Karpas-422 (cell line): ENCODE measurements at places on chromosomes 11 and 22.

GRCh38 chr11:22703591-22703990 is 37.2 kb downstream of the GAS2 start:
- DNase-seq, result no peak

GRCh38 chr11:130427581-130428315 is 661 bp downstream of the ADAMTS8 start:
- no peak for DNase-seq

- no peak for DNase-seq
Measured at GRCh38 chr11:20177136-20177535, 16.9 kb upstream of the DBX1 start.

DNA sequence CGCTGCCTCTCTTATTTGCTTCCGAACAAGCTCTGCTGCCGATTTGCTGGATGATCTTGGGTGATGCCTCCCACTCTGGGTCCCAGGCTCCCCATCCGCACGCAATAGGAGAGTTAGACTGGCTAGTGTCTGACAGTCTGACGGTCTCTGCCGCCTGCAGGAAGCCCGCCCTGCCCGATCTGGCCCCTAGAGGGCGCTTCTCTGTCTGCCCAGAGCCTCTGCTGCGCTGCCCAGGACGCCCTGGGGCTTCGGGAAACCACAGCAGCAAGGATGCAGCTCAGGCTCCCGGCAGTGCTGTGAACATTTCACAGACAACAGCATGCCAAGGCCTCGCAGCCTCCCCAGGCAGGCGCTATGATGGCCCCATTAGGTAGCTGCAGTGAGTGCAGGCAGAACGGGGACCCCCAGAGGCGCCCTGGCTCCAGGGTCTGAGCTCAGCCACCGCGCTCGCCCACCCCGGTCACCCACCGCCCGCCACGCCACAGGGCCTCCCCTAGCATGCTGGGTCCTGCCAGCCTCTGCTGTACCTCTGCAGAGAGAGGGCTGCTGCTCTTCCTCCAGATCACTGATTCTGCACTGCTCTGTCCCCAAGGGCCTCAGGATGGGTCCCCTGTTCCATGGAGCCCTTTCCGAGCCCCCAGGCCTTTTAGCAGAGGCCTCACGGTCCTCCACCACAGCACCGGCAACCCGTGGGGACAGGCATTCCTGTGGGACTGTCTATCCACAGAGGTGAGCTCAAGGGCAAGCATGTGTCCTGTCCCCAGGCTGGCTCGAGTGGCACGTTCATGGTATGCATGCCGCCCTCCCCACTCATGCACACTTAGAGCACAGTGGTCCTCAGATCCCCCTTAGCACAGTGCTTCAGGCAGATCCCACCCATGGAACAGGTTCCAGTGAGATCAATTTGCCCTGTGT is 4.3 kb upstream of the BAIAP2L2 start:
- peak; percentile 92 for DNase-seq

DNA sequence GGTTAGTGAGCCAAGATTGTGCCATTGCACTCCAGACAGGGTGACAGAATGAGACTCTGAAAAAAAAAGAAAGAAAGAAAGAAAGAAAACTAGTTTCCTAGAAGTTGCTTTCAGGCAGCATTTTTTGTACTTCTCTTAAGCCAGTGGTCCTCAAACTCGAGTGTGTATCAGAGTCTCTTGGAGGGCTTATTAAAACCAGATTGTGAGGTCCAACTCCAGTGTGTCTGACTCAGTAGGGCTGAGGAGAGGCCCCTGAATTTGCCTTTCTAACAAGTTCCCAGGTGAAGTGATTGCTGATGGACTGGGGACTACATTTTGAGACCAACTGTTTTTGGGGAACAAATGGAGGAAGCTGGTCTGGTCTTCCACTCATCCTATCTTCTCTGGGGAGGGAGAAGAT is 57.5 kb upstream of the VSTM5 start:
- no peak for DNase-seq

DNA sequence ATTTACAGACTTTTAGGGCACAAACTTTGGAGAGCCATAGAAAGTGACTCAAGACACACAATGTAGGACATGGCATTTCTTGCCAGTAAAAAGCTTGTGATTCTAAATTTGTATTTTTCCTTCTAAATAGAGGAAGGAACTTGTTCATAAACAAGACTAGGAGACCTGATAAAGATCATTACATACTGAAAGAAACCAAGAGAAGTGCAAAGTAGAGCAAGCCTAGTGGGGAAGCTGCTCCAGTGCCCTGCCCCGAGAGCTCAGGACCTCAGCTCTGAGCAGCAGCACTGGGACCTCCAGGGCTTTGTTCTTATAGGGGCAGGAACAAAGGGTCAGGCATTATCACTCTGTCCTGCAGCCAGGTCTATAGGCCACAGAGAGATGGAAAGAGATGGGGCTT is 7.2 kb downstream of the IRAG1 start:
- no peak for DNase-seq

DNA sequence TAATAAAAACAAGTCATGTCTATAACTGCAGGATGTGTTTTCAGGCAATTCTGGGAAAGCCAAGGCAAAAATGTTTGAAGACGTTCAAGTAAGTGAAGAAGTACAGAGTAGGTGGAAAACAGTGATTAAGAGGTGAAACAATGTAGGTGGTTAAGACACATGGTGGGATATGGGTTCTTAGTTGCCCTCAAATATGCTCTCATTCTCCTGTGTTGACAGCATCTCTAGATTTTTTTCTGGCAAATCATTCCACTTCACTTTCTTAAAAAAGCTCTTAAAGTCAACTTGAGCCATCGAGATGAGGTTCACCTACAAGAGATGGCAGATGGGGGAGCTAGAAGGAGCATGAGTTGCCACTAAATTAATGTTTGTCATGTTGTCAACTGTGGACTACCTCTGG is 1041.0 kb upstream of the CNTN5 start:
- no peak for DNase-seq

- DNase-seq, result peak; percentile 90
Measured at GRCh38 chr22:20857838-20858614, 585 bp downstream of the PI4KA start.

GRCh38 chr11:96035740-96036078 is 111.8 kb upstream of the MTMR2 start:
- no peak for DNase-seq

DNA sequence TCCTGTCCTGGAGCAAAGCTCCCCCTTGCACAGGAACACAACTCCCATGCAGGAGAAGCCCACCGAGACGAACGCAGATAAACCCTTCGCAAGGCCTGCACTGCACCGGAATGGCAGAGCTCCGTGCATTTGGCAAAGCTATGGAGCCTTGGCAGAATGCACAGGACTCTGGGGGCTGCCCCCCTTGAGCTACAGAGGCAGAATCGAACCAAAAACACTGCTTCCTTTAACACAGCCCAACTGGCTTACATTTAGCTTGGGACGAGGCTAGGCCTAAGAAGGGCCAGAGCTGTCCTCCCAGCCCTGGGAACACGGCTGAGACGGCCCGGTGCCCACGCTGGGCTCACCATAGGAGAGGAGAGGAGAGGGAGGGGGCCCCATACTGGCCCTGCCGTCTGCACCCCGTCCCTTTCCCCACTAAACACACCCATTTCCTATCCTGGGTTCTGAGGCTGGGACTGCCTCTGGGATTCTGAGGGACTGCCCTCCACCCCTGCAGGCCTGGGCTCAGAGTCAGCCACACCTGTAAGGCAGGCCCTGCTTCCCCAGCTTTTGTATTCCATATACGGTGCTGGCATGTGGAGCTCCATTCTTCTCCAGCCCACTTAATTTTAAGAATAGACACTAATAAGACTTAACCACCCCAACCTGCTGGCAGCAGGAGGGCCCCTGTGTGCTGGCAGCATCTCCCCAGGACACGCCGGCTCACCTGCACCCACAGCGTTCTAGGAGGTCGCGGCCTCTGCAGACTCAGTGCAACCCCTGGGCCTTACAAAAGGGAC is 32.9 kb downstream of the PPM1F start:
- no peak for DNase-seq

DNA sequence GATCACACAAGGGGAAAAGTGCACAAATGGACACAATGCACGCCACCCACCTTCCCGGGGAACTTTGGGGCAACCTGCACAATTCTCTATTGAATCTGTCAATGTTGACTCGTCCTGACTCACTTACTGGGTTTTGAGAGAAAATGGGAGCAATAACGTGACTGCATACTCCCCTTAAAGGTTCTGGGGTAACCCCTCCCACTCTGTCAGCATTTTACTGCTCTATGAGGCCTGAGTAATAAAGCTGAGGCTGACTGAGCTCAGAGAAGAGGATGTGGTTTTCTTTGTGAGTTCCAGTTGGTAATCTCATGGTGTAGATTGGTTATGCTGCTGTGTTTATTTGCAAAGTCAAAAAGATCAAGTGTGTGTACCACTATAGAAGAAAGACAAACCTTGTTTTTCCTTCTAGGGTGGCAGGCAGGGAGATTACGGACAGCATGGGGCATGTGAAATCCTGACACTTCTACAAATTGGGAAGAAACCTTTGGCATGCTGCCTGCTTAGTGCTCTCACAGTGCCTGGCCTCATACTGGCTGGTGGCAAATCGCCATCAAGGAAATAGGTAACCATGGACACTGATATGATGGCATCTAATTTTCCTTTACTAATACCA is 16.1 kb upstream of the APOA1 start:
- DNase-seq, result no peak

GRCh38 chr11:11211888-11212287 is 141.2 kb downstream of the CSNK2A3 start:
- DNase-seq, result no peak

GRCh38 chr11:17250561-17251350 is 25.8 kb upstream of the NUCB2 start:
- DNase-seq, result no peak

- DNase-seq, result peak; percentile 74
Measured at GRCh38 chr11:6705905-6706535, 22.9 kb upstream of the MRPL17 start.

- no peak for DNase-seq
Measured at GRCh38 chr11:698493-699115, 3.0 kb downstream of the TMEM80 start.

GRCh38 chr11:42772886-42773285 is 538.9 kb upstream of the API5 start:
- no peak for DNase-seq

GRCh38 chr22:19730655-19731360 is 7.5 kb downstream of the GP1BB start:
- DNase-seq, result peak; percentile 93

- no peak for DNase-seq
Measured at GRCh38 chr11:134275534-134276395, at the start of gene GLB1L3. Gene GLB1L3, plus strand, starts transcription at chr11:134276379. Its CDS starts 362 bp downstream, at chr11:134276741.

- no peak for DNase-seq
Measured at GRCh38 chr11:59555601-59556114, 44.3 kb downstream of the OR4D9 start.

GRCh38 chr22:46707305-46707704 is 30.7 kb downstream of the CERK start:
- no peak for DNase-seq

GRCh38 chr11:17021511-17021910 is 7.3 kb upstream of the PLEKHA7 start:
- no peak for DNase-seq

GRCh38 chr11:6249770-6250555 is 9.7 kb upstream of the CCKBR start:
- DNase-seq, result no peak

- no peak for DNase-seq
Measured at GRCh38 chr22:46482056-46482675, 55.3 kb downstream of the CELSR1 start.

DNA sequence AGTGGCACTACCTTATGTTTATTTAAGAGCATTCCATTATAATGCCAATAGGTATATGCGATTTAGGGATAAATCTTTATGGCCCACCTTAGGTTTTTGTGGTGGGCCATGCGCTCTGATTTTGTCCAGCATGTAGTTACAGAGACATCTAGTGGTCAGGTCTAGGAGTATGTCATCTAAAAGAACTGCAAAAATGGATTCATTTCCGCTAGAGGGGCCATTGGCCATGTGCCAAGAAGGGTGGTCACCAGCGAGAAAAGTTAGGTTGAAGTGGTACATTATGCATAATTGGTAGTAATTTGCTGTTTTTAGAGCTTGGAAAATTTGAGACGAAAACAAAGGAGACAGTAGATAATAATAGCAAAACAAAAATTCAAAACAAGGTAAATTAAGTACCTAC is 27.7 kb downstream of the LRRC4C start:
- DNase-seq, result peak; percentile 45

DNA sequence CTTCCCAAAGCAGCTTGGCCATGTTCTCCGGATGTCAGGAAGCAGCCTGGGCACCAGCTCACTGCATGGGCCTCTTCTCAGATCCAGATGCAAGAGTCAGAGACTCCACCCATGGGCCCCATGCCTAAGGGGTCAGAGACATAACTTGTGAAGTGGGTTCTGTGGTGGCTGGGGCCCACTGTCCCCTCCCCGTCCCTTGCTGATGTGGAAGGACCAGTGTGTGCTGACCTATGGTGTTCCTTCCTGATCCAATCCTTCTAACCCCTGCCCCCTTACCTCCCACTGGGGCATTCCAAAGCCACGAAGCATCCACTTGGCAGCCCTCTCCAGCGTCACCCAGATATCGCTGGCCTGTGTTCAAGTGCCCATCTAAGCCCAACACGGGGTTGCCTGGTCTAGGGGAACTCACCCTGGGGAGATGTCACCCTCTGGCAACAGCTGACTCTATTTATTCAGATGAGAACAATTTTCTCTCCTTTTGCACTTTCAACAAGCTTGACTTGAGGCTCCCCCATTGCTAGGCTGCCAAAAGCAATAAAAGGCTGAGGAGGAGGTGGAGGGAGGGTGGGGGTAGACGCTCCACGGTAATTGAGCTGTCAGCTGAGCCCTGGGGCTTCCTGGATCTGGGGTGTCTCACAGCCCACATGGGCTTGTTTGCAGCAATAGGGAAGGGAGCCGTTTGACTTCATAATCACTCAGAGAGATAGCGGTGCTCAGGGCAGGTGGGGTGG is 158.5 kb downstream of the ADAMTS15 start:
- DNase-seq, result no peak

DNA sequence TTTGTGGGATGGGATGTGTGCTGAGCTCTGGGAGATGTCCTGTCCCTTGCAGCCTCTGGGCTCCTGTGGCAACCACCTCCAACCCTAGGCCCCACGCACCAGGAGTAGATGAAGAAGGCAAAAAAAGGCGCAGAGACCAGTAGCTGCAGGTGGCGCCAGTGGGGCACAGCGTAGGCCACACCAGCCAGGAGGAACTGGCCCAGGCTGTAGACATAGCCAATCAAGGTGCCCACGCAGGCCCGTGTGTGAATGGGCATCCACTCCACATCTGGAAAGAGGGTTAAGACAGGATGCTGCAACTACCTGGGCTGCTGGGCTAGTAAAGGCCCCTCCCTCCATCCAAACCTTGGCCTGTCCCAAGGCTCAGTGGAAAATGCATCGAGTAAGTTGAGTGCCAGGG is 3.0 kb downstream of the SLC22A6 start:
- DNase-seq, result peak; percentile 57
